Activated naive CD4-positive, alpha-beta T cell treated with anti-CD3 and anti-CD28 coated beads, Interleukin-2, amount 50 U/mL, for 72 hours (primary cell): ENCODE measurements at places on chromosomes 2 and 18.

- no peak for DNase-seq
Measured at GRCh38 chr18:72878143-72878542, 10.4 kb upstream of the NETO1 start.

- DNase-seq: no peak
Measured at GRCh38 chr2:68738906-68739594, 4.4 kb downstream of the ARHGAP25 start.

DNA sequence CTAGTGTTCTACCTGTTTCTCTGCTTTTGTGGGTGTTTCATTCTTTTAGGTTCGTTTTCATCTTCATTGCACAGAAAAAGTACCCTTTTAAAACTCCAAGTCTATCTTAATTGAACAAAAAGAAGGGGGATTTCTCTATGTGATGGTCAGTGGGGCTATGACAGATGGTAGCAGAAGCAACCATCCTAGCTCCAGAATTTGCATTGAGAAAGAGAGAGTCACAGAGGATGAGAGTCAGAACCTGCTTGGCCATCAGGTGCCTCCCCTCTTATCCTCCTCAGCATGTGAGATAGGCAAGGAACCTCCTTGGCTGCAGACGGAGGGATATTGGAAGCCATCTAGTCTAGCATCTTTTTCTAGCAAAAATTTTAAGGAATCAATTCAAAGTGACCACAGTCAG lies 398.0 kb upstream of the DCC start:
- no peak for DNase-seq

DNA sequence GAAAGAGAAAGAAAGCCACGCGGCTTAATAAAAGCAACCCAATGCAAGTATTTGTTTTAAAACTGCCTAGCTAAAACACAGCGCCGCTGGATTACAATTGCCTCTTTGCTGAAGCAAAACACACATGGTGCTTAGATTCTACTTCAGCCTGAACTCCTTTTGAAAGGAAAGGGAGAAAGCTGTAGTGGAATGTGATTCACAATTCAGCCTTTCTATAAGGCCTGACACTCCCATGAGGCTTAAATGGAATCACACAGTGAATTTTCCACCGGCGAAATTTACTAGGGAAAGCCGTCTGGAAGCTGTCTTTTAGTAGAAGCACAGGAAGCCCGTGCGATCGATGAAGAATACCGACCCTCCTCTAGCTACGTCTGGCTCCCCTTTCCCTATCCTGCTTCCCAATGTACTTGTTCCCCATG lies 348.0 kb downstream of the DLGAP1 start:
- DNase-seq: no peak

GRCh38 chr18:47997338-47997780 lies 66.9 kb upstream of the SMAD2 start:
- DNase-seq: peak; percentile 58

GRCh38 chr18:59721211-59721610 lies 24.0 kb upstream of the CCBE1 start:
- no peak for DNase-seq

DNA sequence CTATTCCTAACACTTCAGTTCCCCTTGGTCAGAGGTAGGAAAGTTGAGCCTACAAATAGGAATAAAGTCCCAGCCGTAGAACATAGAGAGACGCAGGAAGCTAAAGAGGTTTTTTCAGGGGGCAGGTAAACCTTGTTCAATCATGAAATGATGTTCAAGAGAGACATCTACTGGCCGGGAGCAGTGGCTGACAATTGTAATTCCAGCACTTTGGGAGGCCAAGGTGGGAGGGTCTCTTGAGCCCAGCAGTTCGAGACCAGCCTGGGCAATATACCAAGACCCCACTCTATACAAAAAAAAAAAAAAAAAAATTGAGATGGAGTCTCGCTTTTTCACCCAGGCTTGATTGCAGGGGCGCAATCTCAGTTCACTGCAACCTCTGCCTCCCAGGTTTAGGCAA lies 66.7 kb upstream of the DNAJC10 start:
- DNase-seq: no peak

GRCh38 chr2:118535818-118536212 lies 311.6 kb downstream of the EN1 start:
- DNase-seq: no peak

DNA sequence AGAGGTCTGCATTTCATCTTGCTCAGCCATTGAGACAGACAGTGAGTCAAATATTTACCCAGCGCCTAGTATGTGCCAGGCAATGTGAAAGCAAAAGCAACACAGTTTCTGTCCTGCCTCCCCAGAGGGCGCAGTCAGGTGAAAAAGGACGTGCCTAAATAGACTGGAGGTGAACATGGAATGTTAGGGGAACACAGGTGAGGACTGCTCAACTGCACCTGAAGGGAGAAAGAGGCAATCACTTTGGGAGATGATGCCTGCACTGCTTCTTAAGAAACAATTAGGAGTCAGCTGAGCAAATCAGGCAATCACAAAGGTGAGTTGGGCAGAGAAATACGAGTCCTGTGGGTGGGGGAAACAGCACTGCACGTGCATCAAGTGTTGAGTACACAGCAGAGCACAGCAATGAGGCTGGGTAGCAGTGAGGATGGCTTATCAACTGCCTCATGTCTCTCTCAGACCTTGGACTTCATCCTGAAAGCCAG lies 218.3 kb upstream of the SMAD7 start:
- DNase-seq: peak; percentile 10

- DNase-seq: no peak
Measured at GRCh38 chr2:49515996-49516782, 361.9 kb upstream of the FSHR start.

GRCh38 chr2:121506621-121507020 lies 24.1 kb upstream of the RNU4ATAC start:
- DNase-seq: no peak

GRCh38 chr2:231351648-231352047 lies 43.9 kb upstream of the B3GNT7 start:
- no peak for DNase-seq

DNA sequence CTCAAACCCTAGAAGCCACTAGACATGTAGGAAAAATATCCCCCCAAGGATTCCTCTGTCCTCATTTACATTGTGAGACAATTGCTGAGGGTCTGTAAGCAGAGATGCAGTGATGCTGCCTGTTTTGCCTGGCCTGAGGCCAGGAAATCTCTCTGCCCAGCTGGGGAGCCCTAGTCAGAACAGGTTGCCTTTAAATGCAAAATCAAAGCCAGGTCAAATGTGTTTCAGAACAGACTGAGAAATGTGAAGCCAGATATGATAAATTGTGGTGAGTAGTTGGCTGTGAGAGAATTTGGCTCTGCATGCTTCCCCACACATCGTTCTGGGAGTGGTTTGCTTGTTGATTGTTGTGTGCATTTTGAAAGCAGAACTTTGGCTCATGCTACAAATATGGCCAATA lies 38.4 kb upstream of the NXPH2 start:
- DNase-seq: no peak

GRCh38 chr18:79117385-79117784 lies 48.2 kb downstream of the ATP9B start:
- DNase-seq: no peak

- DNase-seq: no peak
Measured at GRCh38 chr2:223787358-223787757, 50.0 kb downstream of the AP1S3 start.

DNA sequence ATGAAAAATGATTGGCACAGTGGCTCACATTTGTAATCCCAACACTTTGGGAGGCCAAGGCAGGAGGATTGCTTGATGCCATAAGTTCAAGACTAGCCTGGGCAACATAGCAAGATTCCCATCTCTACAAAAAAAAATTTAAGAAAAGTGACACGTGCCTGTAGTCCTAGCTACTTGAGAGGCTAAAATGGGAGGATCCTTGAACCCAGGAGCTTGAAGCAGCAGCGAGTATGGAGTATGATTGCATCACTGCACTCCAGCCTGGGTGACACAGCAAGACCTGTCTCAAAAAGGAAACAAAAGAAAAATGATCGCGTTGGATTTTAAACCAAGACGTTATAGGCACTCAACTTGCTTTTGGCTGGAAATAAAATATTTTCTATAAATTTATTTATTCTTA lies 37.8 kb upstream of the CREB1 start:
- no peak for DNase-seq

GRCh38 chr2:23706613-23707078 lies 220.3 kb downstream of the ATAD2B start:
- no peak for DNase-seq

DNA sequence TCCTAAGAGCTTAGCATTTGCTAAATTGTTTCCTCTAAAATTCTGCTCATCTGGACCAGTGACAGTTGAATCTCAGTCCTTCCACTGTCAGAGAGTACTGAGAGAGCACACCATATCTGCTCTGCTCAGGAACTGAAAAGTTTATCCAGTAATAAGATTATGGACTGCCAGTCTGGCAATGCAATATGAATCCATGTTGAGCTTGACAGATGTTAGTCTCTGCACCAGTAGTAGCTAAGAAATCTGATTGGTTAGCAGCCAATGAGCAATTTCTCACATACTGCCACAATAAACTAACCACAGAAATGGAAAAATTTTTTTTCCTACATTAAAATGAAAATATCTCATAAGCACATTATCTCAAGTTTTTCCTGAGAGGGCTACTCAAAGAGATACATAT lies 2.3 kb downstream of the PRKD3 start:
- no peak for DNase-seq

DNA sequence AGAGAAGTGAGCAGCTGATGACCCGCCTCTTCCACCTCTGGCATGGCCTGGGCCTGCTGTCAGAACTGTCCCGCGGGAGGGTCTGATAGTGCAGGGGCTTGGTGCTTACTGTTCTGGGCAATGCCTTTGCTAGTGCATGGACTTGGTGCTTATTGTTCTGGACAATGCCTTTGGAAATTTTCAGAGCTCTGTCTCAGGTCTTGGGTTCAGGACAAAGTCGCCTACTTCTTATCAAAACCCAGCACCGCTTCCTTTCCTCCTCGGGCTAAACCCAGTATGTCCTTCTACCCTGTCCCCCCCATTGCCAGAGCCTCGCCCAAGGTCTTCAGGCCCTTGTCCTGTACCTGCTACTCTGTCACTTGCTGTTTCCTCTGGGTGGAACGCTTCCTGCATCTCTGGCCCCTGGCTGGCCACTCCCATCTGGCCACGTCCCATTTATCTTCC lies 149.6 kb downstream of the ACKR3 start:
- no peak for DNase-seq

GRCh38 chr2:37566517-37566981 lies 104.9 kb downstream of the CDC42EP3 start:
- DNase-seq: no peak

DNA sequence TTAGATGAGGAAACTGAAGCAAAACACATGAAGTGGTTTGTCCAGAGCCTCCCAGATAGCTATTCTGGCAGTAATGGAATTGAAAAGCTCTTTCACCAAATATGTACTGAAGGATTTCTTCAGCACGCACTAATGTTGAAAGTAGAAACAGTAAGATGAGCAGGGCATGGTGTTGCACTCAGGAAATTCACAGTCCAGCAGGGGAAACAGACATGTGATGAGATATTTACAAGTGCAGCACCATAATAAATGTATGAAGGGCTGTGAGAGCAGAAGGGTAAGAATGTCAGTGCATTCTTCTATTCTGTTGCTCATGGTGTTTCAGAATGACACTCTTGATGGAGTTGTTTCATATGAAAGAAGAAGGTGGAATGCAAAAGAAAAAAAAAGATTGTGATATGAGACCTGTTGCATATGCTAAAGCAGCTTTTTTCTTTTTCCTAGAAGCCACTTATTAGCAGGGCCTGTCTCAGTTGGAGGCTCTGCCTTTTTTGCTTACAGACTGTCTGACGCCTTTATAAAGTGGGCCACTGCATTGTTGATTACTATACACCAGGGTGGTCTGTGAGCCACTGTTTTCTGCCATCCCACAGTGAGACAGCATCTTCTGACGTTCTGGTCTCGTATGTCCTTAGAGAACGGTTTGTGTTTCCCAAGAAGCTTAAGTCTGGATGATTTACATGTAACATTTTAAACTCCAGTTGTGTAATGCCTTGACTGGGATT lies 516.9 kb downstream of the ARHGAP15 start:
- DNase-seq: no peak

- peak; percentile 57 for DNase-seq
Measured at GRCh38 chr18:5238371-5238976, 41.4 kb upstream of the AKAIN1 start.

GRCh38 chr2:157414050-157414449 lies 29.8 kb downstream of the CYTIP start:
- DNase-seq: no peak

- DNase-seq: no peak
Measured at GRCh38 chr2:95014126-95014708, 11.3 kb upstream of the MAL start.

DNA sequence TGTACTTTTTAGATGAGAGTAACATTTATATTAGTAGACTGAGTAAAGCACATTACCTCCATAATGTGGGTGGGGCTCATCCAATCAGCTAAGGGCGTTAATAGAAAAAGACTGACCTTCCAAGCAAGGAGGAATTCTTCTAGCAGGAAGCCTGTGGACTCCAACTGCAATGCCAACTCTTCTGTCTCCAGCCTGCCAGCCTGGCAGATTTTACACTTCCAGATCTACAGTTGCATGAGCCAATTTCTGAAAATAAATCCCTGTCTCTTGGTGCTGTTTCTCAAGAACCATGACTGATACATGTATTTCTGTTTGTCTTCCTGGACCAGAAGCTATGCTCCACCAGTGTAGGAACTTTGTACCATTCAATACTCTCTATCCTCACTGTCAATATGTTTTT lies 69.0 kb upstream of the LMAN1 start:
- no peak for DNase-seq

DNA sequence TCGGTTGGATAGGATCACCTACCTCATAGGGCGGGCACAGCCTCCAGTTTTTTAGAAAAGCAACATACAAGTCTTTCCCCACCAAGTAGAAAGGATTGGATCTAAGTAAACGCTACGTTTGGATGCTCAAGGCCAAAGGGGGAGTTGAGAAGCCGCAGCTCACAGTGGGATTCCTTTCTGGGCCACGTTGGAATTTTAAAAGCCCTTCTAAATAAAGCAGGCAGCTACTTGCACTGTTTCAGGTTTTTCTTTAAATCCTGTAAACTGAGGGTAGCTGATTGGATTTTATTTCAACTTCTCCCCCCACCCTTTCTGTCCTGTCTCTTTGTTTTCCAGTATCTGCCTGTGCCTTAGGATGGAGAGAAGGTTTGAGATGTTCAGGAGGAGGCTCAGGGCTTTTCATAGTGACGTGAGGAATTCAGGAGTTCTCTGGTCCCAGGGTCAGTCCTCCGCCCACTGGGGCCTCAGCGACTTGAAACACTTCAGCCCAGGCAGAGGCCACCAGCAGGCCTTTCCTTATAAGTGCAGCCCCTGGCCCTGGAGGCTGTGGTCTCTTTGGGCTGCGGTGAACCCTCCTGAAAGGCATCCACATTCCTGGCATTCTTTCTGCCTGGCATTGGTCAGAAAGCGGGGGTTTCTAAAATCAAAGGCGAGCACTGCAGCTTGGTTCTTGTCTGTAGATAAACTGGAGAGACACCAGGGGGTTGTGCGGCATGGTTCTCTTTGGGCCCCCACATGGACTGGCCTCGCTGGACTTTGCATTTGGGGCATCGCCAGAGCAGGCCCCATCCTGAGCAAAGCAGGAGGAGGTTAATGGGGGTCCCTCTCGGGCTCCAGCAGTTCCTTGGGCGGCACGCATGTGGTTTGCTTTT lies 44.5 kb downstream of the SH3BP4 start:
- no peak for DNase-seq
